ENCODE measurements at places on chromosomes 11 and 22.

DNA sequence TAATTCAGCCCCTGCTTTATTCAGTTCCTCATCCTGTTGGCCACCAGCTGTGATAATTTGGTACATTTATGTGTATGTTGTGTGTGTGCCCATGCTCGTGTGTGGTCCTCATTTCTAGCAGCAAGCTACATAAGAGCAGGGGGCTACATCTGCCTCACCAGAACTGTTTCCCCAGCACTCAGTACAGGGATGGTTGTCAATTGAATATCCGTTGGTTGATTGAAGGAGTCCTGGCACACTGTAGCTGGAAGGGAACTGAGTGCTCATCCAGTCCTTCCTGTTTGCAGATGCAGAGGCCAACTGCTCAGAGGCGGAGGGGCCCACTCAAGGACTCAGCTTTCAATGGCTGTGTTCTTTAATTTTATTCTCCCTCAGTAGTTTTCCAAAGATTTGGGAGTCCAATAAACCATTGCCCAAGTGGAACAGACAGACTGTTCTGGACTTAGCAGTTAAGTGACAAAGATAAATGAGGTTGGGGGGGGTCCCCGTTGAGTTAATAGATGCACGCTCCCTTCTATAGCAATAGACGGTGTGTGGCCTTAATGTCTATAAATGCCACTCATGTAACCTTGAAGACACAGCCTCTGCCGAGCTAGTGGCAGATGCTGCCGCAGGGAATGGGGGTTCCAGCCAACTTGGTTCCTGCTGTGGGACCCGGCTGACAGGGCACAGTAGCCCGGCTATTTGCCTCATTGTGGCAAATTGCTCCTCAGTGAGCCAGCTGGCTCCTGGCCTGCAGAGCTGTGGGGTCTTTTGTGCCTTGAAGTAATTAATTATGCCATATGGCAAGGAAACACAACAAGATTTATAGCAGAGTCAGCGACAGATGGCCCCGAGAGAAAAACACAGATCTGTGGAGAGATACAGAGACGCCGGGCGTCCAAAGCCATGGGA is 71.4 kb upstream of the GRK3 start:
- no peak for DNase-seq

- DNase-seq: no peak
Observed at GRCh38 chr11:107041088-107041444, 22.8 kb upstream of the GUCY1A2 start.

DNA sequence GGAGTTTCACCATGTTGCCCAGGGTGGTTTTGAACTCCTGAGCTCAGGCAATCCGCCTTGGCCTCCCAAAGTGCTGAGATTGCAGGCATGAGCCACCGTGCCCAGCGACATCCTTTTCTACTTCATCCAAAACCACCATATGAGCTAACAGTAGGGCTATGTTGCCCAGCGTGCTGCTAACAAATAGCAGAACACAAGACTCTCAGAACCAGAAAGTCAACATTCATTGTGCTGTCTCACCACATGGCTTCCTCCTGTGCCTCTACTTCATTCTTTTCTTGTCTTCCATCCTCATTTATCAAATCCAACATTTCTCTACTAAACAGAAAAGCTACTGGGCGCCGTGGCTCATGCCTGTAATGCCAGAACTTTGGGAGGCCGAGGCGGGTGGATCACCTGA is 12.0 kb upstream of the DENND5A start:
- DNase-seq: no peak

GRCh38 chr22:39110631-39111561 is 13.9 kb downstream of the APOBEC3H start:
- DNase-seq: no peak

GRCh38 chr11:12079726-12080556 is 30.4 kb upstream of the MICAL2 start:
- DNase-seq: no peak

GRCh38 chr11:68551223-68551622 is 90.7 kb downstream of the PPP6R3 start:
- no peak for DNase-seq

GRCh38 chr11:19557720-19558140 is 154.9 kb upstream of the NAV2 start:
- DNase-seq: no peak

DNA sequence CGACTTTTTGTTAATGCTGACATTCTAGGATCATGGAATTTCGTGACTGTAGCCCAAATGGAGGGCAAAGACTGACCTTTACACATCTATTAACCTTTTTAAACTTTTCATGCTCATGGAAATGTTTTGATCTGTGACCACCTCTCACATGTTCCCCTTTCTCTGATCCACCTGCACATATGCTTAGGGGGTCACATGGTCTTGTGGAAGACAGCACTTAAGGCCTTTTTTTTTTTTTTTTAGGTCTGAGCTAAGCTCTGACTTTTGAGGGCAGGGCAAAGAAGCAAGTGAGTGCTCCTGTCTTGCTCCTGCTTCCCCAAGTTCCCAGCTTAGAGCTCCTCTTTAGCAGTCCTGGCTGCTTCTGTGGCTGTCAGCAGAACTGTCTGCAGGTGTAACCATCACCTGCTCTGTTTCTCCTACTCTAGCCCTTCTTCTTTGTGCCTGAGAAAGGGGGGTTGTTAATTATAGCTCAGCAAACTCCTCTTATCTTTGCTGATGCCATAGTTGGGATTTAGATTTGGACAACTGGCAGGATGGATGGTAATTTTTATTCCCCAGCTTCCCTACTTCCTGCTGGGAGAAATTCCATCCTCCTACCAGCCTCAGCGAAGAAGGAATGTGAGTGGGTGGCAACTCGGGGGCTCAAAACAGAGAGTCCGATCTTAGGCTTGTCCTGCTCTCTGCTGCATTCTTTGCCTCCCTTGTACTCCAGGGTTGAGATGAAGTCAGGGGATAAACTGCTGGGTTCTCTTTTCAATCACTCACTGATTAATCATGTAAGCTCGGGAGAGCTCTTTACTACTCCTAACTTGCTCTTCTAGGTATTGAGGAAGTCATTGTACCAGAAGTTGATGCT is 64.4 kb downstream of the GRAMD1B start:
- no peak for DNase-seq

DNA sequence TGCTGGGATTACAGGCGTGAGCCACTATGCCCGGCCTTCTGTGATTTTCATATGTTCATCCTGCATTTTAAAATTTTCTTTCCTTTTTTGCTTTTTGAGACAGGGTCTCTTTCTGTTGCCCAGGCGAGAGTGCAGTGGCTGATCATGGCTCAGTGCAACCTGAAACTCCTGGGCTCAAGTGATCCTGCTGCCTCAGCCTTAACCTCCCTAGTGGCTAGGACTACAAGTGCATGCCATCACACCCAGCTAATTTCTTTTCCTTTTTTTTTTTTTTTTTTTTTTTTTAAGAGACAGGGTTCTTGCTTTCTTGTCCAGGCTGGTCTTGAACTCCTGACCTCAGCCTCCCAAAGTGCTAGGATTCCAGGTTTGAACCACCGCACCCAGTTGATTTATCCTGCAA is 54.1 kb upstream of the WT1 start:
- DNase-seq: no peak

GRCh38 chr22:42111798-42112197 is 18.8 kb downstream of the CYP2D6 start:
- no peak for DNase-seq

GRCh38 chr11:61270354-61271076 is 24.6 kb downstream of the VWCE start:
- DNase-seq: no peak

All from GOT3 (cell line).